ENCODE measurements at places on chromosomes 11 and 22. TPM values are rescaled to one million over a fixed set of nuclear protein-coding genes. Genes with fewer than 3 reads are reported as not detected.

Gene APOA5
- not detected for total RNA-seq

Gene RAG2
- total RNA-seq, result not detected

Gene ZNF280A
- not detected for total RNA-seq

Gene CBX6
- 116 TPM for total RNA-seq

Gene BTG4
- total RNA-seq, result not detected

Gene UCP2
- 104 TPM for total RNA-seq

Gene OR56A1
- not detected for total RNA-seq

Gene TTLL12
- 57.3 TPM for total RNA-seq

Gene NXPE1
- 0.27 TPM for total RNA-seq

Gene HMGXB4
- total RNA-seq, result 32.7 TPM

Gene TEX54
- total RNA-seq, result not detected

Gene CCDC73
- total RNA-seq, result 0.07 TPM

Gene OR52N4
- not detected for total RNA-seq

Gene TIGD3
- 1.2 TPM for total RNA-seq

Gene SAA4
- not detected for total RNA-seq

Gene IFITM10
- total RNA-seq, result 7.4 TPM

Gene RAC2
- 0.24 TPM for total RNA-seq

Gene CLDN5
- total RNA-seq, result 2.2 TPM

Gene MRGPRX3
- total RNA-seq, result not detected

Gene SCGB1A1
- total RNA-seq, result not detected

Gene OR5B21
- not detected for total RNA-seq

GRCh38 chr11:91513734-91514133 is 710.9 kb upstream of the FAT3 start:
- DNase-seq, result no peak

- DNase-seq, result no peak
These were observed 6.7 kb upstream of the ANAPC15 start for GRCh38 chr11:72119198-72119597.

DNA sequence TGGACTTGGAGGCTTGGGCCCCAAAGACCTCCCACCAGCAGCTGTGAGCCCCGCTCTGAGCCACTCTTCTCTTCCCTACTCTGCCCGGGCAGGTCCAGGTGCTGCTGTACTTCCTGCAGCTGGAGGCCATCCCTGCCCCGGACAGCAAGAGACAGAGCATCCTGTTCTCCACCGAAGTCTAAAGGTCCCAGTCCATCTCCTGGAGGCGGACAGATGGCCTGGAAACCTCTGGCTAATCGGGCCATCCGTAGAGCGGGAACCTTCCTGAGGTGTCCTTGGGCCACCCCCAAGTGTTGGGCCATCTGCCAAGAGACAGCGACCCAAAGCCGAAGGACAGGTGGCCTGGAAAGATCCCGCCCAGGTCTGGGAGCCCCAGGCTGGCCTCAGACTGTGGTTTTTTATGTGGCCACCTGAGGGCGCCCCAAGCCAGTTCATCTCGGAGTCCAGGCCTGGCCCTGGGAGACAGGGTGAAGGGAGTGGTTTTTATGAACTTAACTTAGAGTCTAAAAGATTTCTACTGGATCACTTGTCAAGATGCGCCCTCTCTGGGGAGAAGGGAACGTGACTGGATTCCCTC is 135.1 kb downstream of the BCR start:
- DNase-seq, result peak; percentile 83

DNA sequence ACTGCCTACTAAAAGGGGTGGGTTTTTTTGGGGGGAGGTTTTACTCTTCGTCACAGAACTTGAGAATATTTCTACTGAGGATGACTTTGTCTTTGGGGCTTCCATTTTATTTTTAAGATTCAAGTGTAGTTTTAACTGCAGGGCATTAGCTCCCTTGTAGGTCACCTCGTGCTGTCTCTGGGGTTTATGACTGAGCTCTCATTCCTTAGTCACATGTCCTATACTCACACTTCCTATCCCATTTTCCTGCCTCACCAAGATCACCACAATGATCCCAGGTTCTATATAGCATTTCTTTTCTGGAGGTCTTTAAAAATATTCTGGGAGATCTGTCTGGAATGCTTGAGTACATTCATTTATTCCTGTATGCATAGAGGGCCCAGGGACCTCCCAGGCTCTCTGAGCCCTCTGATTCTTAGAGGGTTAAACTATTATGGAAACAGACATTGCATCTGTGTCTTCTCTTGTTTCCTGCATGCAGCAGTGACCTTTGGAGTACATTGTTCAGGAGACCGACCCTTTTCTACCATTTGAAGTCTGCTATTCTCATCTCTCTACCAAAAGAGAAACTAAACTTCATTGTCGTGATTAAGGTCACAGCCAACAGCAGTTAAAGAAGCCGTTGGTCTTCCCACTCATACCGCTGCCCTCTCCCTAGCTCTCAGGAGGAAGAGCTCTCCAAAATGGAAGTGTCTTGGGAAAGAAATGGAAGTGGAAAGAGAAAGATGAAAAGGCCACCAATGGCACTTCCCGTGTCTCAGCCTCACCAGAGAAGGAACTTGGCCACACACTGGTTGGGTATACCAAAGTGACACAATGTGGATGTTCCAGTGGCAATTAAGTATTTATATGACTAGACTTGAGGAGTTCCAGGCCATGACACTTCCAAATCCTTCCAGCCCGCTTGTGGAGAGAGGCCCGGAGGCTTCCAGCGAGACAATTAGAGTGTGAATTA is 77.5 kb downstream of the ZBTB16 start:
- DNase-seq, result no peak

- no peak for DNase-seq
These were observed 25.0 kb upstream of the CCDC34 start for GRCh38 chr11:27388001-27388400.

DNA sequence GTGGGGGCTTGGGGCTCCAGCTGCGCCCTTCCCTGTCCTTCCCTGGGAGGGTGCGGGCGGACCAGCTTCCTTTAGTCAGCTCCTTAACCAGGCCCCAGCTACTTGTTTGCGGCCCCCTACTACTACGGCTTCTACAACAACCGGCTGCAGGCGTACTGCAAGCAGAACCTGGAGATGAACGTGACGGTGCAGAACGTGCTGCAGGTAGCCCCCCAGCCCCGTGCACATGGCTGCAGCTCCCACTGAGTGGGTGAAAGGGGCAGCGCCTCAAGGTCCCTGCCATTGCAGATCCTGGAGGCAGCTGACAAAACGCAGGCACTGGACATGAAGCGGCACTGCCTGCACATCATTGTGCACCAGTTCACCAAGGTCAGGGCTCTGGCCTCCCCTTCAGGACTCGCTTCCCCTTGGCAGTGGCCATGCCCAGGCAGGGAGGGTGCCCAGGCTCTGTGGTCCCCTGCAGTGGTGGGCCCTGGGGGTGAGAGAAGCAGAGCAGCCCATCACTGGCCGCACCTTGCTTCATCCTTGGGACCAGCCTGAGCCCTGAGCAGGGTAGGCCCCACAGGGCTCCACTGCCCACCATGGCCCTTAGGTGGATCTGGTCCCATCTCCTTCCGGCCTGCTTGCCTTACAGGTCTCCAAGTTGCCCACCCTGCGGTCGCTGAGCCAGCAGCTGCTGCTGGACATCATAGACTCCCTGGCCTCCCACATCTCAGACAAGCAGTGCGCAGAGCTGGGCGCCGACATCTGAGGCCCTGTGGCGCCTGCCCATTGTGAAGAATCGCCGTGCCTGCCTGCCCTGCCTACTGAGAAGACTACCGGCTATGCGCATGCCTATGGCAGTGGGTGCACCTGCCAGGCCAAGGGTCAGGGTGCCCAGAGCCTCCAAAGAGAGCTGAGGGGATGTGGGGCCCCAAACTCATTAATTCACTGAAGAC is 5.1 kb downstream of the THAP7 start:
- no peak for DNase-seq

GRCh38 chr11:59112494-59112893 is 5.5 kb downstream of the FAM111B start:
- DNase-seq, result no peak

GRCh38 chr11:2816941-2817421 is 68.6 kb downstream of the CDKN1C start:
- DNase-seq, result no peak

DNA sequence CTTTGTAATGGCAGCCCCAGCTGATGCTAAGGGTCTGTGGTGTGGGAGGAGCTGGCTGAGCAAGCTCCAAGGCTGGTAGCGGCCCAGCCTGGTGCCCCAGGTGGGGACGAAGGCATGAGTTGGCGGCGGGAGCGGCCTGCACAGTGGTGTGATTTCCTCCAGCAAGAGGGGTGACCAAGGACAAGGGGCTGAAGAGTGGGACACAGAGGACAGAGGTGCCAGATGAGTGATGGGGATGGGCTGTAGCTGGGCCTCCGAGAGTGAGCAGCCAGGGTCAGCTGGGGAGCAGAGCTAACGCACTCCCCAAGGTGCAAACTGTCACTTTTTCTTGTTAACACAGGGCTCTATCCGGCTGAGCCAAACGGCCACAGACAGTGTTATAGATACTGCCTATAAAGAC is 229.2 kb upstream of the TBCEL start:
- no peak for DNase-seq

GRCh38 chr11:76621868-76622267 is 48.7 kb downstream of the LRRC32 start:
- no peak for DNase-seq

GRCh38 chr22:37816543-37817180 is 6.5 kb upstream of the GALR3 start:
- DNase-seq, result no peak

- DNase-seq, result no peak
These were observed 98.2 kb downstream of the SLC1A2 start for GRCh38 chr11:35321111-35321510.

GRCh38 chr11:91922846-91923245 is 301.8 kb upstream of the FAT3 start:
- no peak for DNase-seq

DNA sequence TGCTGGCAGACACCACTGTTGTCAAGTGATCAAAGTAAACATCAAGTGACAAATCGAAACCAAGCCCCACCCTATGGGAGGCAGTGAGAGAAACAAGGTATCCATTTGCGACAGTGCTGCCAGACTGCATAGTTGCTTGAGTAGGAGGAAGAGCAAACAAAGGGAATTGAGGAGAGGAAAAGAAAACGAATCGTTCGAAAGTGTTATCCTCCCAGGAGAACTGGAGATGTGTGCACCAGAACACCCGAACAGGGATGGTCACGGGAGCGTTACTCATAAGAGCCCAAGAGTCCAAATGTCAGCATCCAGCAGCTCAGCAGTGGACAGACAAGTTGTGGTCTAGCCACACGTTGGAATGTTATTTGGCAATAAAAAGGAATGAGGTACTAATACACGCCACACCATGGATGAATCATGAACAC is 58.4 kb upstream of the NUP50 start:
- DNase-seq, result no peak

- no peak for DNase-seq
These were observed 88.4 kb downstream of the UBASH3B start for GRCh38 chr11:122743949-122744348.

- DNase-seq, result no peak
These were observed 174.2 kb downstream of the ETS1 start for GRCh38 chr11:128412847-128413791.

DNA sequence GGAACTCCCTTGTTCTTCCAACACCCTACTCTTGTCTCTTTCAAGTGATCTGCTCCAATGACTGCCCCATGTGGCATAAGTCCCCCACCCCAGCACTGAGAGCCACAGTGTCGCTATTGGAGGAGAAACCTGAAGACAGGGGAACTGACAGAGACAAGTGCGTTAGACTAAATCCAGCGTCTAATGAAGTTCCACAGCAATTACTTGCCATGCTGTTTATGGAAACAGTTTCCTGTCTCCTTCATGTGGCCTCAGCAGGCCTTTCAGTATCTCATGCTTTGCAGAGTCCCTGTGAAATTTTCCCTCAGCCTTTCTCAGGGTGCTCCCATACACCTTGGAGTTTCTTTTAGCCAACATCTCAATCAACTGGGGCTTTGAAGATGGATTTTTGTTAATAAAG is 277.4 kb downstream of the ETS1 start:
- no peak for DNase-seq

DNA sequence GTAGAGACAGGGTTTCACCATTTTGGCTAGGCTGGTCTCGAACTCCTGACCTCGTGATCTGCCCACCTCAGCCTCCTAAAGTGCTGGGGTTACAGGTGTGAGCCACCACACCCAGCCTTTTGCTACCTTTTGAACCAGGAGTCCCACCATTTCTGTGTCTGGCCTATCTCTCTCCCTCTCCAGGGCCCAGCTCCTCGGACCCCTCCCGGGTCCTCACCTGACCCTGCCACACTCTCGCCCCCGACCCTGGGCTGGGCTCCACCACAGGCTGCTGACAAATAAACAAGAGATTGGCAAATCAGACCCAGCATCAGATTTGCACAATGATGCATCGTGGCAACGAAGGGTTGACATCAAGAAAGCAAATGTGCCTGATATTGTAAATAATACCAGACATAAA is 8.8 kb downstream of the KRTAP5-5 start:
- no peak for DNase-seq

DNA sequence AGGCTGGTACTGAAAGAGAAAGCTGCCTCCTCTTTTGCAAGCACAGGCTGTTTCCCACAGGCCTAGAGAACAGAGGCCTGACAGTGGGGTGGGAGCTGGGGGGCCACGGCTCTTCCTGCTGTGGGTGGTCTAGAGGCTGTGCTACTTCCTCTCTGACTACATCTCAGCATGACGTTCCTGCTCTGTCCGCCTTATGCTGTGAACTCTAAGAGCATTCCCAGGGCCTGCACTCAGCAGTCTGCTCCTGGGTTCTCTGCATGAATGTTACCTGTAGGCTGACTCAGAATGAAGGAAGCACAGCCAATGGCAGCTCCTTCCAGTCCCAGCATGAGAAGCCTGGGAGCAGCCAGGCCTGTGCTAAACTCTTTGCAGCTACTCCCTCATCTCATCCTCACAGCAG is 534.3 kb downstream of the NTM start:
- DNase-seq, result no peak

GRCh38 chr11:120442031-120442430 is 69.5 kb upstream of the GRIK4 start:
- no peak for DNase-seq

DNA sequence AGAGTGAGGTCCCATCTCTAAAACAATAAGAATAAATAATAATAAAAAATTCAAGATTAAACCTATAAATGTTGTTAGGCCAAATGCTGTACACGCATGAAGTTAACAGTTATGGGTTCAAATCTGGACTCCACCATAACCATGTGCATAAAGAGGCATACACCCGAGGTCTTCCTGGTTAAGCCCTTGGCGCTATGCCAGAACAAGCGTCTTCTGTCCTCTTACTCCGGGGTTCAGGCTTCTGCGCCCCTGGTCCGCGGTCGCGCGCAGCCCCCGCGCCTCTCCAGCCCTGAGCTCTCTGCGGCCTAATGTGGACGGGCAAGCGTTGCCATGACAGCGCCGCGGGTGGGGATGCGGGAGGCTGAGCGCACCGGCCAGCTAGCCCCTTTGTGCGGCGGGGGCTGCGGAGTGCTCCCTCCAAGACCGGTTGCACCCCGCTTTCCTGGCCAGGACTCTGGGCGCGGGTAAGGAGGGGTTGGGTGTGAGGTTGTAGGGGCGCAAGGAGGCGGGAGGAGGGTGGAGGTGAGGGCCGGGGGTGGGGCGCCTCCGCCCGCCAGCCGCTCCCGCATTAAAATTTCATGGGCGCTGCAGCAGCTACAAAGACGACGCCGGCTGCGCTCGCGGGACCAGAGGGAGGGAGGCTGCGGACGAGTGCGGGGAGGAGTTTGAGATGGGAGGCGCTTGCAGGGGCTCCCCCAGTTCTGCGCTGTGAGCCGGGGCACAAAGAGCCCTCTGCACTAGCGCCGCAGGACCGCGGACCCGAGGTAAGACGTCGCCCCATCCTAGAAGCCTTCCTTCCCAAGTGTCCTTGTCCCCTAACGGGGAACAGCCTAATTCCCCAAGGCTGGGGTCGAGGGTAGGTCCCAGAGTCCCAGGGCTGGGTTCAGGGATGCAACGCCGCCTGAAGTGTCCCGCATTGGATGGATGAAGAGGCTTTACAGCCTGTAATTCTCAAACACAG is at the start of gene MIAT:
MIAT (plus strand) TSS at position 698 of the 961 bp plus-strand sequence.
- DNase-seq, result no peak

All from type B pancreatic cell (in vitro differentiated cells).